ENCODE measurements at places on chromosomes 5 and 9.

GRCh38 chr5:124546643-124547042 lies 199.8 kb downstream of the ZNF608 start:
- DNase-seq, result no peak

DNA sequence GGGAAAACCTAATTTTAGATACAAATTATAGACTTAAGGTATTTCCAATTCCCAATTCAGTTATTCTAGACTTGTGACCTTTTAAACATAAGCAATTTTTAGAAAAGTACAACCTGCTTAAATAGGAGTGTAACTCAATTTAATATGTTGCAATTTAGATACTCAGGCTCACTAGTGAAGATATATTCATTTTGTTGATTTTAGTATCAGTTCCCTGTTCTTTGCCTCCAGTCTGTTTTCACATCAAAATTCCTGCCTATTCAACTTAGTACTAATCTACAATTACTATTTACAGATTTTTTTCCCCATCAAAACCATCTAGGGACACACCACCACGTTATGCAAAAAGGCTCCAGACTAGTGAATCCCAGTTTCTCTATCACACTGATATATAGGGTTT lies 30.4 kb downstream of the PWWP2A start:
- no peak for DNase-seq

DNA sequence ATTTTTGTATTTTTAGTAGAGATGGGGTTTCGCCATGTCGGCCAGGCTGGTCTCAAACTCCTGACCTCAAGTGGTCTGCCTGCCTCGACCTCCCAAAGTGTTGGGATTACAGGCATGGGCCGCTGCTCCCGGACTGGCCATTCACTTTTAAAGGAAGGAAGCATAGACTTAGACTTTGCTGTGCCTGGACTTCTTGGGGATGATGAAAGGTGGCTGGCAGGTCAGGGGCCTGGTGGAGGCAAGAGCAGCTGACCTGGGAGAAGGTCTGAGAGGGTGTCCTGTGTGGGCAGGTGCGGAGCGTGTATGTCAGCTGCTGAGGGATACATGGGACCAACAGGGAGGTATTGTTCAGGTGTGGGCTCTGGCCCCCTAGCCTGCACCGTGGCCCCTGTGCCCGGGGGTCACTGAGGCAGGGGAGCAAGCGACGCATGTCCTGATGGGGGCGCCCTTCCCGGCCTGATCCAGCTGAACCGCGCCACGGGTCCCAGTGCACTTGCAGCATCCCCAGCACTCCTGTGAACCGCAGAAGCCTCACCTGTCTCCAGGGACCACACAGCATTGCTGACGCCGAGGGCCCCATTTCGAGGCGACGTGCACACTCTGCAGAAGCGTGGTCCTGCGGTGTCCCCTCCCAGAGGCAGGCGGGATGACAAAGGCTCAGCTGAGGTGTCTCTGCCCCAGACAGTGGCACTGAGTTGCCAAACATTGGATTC lies 23.1 kb downstream of the NDUFS6 start:
- DNase-seq, result no peak

DNA sequence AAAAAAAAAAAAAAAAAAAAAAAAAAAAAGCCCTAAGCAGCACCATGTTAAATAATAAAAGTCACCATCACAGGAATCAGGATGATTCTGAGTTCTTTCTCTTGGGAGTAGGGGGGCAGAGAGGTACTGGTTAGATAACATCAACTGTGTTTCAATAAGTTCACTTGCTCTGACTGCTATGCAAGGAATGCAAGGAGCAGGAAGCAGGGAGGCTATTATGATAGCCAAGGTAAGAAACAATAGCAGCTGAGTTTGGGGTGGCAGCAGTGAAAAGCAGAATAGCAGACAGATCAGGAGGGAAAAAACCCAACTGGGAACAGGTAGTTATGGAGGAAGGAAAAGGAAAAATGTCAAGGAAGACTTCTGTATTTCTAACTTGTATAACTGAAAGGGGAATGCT lies 8.2 kb downstream of the CEP120 start:
- DNase-seq, result no peak

DNA sequence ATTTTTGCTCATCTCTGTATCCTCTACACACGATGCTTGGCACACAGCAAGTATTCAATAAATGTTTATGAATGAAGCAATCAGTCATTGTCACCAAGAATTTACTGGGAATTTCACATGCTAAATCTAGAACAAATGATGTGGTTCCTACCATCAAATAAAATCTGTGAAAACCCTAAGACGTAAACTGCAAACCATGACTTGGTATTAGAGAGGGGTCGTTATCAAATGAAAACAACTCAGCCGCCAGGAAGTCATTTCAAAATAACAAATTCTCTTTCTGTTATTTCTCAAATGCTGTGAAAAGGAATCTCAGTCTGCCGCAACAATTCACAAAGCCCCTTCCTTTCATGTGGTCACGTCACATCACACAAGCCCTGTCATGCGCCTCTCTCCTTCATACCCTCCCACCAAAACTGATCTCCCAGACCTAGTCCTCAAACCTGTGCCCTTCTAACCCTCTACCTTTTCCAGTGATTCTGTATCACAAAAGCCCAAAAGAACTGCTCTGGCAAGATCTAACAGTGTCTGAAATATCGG lies 173.6 kb downstream of the DEPDC1B start:
- no peak for DNase-seq

DNA sequence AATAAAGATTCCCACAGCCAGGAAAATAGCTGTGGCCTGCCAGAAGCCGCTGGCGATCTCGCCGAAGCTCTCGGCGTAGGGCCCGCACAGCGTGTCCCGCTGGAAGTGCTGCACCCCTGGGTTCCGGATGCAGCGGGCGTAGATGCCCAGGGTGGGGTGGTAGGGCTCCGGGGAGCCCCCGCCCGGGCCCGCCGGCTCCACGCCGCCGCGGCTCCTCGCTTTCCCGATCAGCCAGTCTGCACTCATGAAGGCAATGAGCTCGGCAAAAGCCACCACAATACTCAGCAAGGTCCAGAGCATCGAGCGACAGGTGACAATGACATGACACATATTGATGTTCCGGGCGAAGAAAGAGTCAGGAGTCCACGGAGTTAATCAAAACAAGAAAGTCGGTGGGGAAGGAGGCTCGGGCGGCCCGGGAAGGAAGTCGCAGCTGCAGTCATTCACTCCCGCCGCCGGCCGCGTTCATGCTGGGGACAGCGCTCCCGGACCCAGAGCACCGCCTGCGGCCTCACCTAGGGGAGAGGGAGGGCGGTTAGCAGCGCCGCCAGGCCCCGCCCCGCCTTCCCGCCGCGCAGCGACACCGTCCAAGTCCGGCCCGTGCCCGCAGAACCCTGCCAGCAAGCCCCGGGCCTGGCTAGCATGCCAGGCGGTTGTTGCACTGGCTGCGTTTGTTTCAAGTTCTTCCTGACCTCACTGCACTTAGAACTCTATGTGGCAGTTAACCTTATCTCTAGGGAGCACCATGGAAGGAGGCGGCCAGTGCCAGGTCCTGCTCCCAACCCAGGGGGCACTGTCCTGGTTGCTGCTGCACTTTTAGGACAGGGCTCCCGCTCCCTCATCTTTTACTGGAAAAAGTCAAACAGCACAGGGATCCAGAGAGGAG lies 138.4 kb downstream of the LHFPL2 start:
- DNase-seq, result peak; percentile 50

DNA sequence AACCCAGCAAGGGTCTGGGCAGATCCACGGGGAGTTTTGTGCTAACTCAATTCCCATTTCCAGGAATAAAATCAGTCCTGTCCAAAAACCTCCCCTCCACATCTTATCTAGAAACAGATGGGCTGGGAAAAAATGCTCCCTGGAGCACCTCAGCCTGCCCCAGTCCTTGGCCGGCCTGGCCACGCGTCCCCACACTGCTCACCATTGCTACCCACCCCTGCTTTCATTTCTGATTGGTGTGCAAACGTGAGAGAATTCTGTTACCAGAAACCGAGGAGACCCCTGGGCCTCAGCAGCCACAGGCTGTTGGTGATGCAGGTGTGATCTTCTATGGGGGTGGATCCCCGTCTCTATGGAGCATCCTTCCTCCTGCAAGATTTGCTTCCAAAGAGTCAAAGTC lies 38.0 kb upstream of the OLFM1 start:
- no peak for DNase-seq

- no peak for DNase-seq
Measured at GRCh38 chr5:117679046-117679445, 1104.4 kb upstream of the SEMA6A start.

DNA sequence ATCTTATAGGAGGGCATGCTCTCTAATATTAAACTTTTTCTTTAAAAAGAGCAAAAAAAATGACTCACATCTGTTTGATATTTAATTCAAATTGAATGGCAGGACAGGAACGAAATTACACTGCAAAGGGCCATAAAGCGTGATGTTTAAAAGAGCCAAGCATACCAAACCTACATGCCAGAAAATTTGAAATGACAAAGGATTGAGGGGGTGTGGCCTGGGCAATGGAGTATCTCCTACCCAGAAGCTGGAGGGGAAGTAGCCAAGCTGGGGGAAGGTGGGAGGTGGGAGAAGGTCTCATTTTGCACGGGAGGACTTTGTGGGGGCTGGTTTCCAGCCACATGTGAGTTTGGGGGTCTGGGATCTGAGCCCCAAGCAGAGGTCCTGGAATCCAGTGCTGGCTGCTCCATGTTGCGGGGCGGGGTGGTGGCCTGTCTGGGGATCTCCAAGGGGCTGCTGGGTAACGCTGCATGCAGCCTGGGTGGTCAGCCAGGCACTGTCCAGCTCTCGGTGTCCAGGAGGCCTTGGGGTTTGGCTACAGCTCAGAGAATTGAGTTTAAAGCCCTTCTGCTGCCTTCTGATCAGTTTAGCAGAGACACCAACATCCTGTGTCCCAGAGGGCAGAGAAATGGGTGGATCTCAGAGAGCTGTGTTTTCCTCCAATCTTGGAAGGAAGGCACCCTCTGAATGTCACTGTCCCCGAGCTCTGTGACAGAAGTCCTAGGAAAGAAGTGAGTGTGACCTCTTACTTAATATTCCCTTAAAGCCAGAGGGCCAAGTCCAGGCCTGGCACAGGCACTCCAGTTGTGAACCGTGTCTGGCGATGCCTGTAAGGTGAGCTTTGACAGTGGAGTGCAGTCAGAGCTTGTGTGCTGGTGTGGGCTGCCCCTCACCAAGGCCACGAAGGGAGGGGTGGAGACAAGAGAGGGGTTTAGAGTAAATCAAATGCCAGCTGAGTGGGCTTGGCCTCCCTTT lies 7.6 kb downstream of the DCANP1 start:
- no peak for DNase-seq
